ENCODE measurements at places on chromosomes 5 and 9.

GRCh38 chr5:178431782-178432165 is 158.4 kb downstream of the COL23A1 start:
- no peak for DNase-seq

DNA sequence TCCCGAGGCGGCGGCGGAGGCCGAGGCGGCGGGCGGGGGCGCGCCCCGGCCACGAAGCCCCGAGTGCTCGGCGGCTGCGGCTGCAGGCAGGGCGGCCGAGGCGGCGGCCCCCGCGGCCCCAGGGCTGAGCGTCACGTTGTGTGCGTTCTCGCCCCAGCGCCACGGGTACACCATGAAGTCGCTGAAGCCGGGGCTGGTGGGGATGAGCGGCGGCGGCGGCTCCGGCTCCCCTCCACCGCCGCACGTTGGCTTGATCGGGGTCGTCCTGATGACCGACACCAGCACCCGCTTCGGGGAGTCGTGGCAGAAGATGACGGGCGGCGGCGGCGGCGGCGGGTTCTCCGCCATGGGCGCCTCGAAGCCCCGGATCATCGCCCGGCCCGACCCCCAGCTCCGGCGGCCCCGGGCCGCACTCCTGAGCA is 498 bp downstream of the ZNF367 start:
- no peak for DNase-seq

- no peak for DNase-seq
Observed at GRCh38 chr9:127087836-127088235, 34.6 kb downstream of the ANGPTL2 start.

- DNase-seq, result no peak
Observed at GRCh38 chr5:98742396-98743073, 30.9 kb upstream of the RGMB start.

DNA sequence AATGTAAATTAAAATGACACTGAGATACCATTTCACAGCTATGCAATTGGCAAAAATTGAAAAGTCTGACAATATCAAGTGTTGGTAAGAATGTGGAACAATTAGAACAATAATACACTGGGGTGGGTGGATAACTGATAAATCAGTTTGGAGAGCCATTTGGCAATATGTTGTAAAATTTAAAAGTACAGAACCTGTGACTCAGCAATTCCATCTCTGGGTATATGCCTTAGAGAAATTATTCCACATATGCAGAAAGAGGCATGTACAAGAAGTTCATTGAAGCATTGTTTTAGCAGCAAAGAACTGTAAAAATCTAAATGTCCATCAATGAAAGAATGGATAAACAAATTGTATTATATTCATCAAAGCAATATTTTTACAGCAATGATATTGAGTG is 89.3 kb upstream of the NR3C1 start:
- no peak for DNase-seq

GRCh38 chr5:126847456-126847820 is 70.5 kb downstream of the LMNB1 start:
- DNase-seq, result no peak
